ENCODE measurements at places on chromosomes 2 and 18.

DNA sequence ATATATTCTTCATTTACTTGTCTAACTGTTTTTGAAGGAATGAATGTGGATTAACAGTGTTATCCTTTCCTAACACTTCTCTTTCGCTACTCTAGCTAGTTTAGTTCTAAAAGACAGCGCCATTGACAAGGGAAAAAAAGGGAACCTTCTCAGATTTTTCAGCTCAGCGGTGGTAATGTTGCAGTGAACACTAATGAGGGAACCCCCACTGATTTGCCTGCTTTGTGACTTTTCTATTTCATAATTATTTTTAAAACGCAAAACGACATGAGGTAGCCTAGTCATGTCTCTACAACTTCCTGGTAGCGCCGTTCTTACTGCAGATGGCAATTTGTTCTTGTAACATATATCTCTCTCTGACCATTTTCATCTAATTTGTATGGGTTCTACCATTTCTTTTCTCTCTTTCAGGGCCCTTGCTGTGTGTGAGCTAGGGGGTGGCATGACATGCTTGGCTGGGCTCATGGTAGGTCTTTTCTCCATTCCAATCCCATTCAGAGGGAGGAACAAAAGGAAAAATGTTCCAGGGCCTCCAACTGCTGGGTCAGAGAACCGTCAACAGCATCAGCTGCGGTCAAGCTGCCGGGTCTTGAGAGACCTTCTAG lies 235.5 kb upstream of the SIX3 start:
- DNase-seq, result no peak

- DNase-seq, result no peak
Measured at GRCh38 chr18:56402872-56403516, 235.4 kb downstream of the TXNL1 start.

DNA sequence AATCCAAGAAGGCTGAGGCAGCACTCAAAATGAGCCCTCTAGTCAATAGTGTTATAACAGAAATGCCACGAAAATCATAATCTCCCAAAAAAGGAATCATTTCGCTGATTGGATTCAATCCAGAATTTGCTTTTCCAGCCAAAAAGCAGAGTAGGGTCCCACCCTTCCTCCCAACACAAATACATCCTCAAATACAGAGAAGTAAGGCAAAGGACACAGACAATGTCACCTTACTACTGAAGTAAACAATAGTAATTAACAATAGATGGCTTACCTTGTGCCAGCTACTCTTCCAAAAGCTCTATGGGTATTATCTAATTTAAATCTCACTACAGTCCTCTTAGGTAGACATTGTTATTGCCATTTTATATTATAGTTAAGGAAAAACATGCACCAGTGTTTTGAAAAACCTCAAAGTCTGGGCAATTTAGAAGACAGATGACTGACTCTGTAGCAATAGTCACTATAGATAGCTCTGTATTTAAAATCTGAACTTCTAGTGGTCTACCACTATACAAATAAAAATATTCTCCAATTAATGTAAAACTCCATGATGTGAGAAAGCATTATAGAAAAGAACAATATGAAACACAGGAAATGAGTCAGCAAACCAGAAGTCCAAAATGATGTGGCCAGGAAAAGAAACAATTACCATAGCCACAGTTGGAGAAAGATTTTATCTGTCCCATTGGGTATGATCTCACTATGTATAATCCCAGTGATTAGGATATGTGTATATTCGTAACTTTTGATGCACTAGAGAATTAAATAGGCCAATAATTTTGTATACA lies 305.0 kb upstream of the ERBB4 start:
- no peak for DNase-seq

GRCh38 chr2:45168711-45169338 lies 159.6 kb upstream of the SIX2 start:
- no peak for DNase-seq

- DNase-seq, result peak; percentile 69
Measured at GRCh38 chr18:55406451-55406991, 181.5 kb downstream of the TCF4 start.

DNA sequence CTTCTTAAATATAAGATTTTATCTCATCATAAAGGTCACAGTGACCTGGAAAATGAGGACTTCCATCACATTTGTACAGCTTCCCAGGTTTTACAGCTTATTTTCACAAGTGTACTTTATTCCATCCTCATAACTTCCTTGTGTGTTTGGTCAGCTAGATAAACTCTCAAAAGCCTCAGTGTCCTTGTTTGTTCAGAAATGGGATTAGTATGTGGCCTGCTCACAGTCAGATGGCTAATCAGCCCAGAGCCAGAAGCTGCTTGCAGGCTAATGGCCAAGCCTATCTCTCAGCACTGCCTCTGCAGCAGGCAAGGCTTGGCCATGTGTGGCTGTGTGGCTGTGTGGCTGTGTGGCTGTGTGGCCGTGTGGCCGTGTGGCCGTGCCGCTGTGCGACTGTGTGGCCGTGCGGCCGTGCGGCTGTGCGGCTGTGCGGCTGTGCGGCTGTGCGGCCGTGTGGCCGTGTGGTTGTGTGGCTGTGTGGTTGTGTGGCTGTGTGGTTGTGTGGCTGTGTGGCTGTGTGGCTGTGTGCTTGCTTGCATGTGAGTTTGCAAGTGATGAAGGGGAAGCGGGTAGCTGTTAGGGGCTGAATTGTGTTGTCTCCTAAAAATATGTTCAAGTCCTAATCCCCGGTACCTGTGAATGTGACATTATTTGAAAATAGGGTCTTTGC lies 233.0 kb upstream of the TNP1 start:
- no peak for DNase-seq

DNA sequence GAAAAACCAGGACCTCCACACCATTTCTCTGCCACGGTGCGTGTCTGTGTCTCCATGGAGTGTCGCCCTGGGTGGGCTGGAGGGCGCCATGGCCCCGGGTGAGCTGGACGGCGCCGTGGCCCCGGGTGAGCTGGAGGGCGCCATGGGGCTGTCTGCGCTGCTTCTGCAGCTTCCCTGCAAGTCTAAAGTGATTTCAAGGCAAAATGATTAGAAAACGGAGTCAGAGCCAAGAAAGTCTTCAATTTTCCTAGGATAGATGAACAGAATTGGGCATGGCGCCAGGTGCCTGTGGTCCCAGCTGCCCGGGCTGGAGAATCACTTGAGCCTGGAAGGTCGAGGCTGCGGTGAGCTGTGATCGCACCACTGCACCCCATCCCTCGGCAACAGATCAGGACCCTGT lies 27.7 kb upstream of the NFATC1 start:
- DNase-seq, result no peak

DNA sequence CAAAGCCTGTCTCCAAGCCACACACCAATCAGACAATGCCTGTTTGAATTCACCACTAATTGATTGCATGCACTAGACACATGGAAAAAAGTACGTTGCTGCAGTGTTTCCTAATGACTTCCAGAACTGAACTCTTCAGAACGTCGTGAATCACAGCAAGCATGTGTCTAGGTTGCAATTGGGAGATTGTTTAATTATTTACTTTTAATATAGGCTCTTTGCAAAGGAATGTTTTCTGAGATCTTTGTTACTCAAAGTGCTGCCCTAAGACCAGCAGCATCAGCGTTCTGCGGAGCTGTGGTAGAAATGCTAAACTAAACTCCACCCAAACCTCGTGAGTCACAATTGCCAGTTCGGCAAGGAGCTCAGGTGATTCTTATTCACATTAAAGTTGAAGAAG lies 52.7 kb upstream of the CCDC68 start:
- no peak for DNase-seq

DNA sequence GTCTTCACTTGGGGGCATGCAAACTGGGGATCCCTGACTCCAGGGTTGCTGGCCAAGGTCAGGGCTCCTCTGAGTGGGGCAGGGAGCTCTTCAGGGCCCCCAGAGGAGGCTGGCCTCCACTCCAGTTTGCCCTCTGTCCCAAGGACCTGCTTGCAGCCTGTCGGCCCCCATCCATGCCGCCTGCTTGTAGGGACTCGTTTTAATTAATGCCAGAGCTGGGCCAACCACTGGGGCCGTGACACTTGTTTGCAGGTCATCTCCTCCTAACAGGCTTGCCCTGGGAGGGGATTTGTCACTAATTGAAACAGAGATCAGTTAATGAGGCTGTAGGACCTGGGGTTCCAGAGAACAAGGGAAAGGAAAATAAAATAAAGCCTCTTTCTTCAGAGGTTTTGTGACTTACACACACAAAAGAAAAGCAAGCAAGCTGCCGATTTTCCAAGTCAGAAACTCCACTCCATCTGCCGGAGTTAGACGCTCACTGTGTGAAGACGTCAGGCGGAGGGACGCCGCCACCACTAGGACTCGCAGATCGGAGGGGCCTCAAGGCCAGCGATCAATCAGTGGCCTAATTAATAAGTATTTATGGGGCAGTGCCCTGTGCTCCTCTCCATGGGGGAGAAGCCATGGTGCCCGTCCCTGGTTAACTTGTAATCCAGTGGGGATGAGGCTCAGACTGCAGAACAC lies 75.9 kb downstream of the SFXN5 start:
- no peak for DNase-seq

- DNase-seq, result no peak
Measured at GRCh38 chr18:28143725-28144124, 33.2 kb downstream of the CDH2 start.

GRCh38 chr2:219204425-219205164 lies 2.0 kb upstream of the ZFAND2B start:
- no peak for DNase-seq
